Vagina (tissue), 2 donors: ENCODE measurements at places on chromosomes 4 and X.

DNA sequence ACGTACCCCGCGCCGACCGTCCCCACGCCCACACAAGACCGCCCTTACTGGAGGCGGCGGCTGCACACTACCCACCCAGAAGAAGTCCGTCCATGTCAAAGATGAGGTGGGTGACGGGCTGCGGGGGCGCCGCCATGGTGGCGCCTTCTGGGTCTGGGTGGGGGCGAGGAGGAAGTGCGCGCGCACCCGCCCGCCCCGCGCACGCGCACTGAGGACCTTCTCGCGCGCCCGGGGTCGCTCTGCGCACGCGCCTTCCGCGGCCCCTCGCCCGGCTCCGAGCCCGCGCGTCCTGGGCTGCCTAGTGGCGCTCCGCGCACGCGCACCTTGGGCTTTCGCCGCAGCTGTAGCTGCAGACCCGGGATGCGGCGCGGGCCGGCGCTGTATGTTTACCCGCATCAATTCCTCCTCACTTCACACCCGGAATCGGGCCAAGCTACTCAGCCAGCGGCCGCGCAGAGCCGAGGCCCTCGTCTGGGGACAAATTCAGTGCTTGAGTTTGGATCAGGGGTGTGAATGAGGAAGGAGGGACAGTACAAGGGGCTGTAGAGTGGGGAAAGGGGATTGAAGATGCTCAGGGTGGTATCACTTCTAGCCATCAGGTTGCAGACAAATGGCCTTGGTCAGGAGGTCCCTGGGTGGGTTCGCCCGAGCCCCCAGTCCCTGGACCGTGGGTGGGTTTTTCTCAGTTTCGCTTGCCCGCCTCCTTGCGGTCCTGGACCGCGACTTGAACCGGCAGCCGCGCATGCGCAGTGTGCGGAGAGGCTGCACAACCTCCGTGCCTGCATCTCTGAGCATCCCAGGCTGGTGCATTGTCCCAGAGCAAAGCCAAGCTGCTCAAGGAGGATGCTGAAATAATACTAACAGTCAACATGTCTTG lies at the start of gene PUDP:
Gene PUDP, minus strand, starts transcription at position 176 of the 877 bp plus-strand sequence. Its CDS starts 40 bp downstream, at position 136.
- DNase-seq: no peak

DNA sequence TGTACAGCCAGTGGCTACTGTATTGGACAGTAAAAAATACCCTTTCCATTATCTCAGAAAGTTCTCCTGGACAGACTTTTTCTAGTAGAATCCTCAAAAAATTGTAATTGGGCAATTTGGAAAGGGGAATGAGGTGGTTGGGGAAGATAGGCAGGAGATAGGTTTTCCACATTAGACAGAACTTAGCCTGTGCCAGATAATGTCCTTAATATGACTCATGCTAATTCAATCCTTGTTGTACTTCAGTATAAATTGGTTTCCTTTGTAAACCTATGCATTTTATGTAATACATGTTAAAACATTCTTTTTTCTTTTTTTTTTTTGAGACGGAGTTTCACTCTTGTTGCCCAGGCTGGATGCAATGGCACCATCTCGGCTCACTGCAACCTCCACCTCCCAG lies 8.9 kb downstream of the EIF4E start:
- no peak for DNase-seq

GRCh38 chr4:74316397-74316796 lies 8.1 kb downstream of the EPGN start:
- DNase-seq: no peak

GRCh38 chr4:10020871-10021652 lies at the start of gene SLC2A9:
Gene SLC2A9 (minus strand): TSS chr4:10021497. CDS start chr4:10021429, 68 bp downstream.
- DNase-seq: no peak

GRCh38 chrX:42117318-42117717 lies 194.0 kb upstream of the CASK start:
- no peak for DNase-seq
